ENCODE measurements at places on chromosomes 5 and 9. TPM values are rescaled to one million over a fixed set of nuclear protein-coding genes. Genes with fewer than 3 reads are reported as not detected.
A peak's percentile ranks its signal among the peaks of the same experiment; 100 is the strongest.

DNA sequence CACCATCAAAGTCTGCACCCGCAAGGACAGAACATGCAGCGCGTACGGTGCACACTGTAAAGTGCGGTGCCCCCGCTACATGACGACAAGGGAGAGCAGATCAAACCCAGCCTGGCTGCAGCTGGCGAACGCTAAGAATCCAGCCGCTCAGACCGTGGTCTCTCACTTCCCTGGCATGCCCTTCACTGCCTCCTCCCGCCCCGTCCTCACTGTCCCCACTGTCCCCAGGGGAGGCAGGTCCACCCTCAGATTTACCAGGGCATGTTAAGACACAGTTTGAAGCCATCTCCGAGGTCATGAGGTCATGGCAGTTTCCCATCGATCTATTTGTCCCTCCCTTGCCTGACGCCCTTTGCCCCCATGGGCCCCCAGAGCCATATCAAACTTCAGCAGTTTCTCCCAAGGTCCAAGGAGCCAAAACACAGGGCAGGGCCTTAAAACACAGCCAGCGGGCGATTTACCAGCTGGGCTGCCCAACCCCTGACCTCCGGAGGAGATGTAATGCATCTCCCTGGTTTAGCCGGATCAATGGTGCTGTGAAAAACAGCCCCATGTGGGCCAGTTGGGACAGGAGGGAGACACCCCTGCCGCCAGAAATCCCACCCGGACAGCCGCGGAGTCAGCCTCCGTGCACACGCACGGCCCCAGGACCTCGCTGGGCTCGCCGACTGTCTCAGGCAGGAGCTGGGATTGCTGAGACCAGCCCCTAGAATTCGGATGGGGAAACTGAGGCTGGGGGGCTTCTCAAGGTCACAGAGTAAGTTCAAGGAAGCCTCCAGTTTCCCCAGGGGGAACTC is 52.3 kb upstream of the FUBP3 start:
- no peak for DNase-seq

DNA sequence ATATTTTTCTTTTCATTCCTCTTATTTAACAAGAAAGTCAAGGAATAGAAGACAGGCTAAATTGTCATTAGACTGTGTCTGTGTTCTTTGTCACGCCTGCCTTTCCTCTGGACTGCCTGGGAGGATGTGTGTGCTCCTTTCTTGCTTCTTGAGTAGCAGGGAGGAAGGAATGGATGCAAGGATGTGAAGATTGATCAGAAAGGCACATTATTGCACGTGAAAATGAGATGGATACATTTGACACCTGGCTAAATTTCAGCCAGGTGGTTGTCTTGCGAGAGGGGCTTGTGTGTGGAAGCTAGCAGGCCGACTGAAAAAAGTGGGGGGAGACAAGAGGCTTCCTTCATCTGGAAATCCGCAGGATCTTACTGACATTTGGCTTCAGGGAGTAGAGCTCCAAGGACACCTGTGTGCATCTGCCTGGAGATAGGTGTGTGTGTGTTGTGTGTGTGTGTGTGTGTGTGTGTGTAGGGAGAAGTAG is 200.1 kb downstream of the MEF2C start:
- no peak for DNase-seq

DNA sequence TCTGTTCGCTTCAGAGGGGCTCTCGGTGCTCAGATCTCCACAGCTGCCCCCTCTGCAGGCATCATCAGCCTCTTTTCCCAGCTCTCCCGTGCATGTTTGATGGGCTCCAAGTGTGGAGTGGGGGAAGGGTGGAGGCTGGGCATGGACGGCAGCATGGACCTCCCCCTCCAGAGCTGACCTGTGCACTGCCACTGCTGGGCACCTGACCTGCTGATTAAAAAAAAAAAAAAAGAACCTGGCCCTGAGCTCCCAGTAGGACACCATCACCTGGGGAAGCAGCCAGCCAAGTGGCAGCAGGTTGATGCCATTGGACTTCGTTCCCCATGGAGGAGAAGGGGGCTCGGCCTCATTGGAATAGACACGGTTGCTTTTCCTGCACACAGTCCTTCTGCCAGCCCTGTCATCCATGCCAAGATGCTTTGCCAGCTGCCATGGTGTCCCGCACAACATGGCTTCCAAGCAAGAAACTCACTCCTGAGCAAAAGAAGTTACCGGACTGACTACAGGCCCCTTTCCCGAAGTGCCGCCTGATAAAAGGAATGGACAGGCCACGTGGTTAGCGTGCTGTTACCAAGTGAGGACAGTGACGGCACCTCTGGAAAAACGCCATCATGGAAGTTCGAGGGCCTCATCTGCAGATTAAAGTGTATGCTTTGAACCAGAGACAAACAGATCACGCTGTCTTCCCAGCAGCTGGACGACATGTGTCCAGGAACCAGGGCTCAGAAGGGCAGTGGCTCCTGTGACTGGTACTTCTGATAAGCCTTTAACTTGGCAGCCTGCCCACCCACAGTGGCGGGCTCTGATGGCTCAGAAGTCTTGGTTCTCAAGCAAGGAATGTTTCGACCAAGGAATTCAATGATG is 14.7 kb upstream of the BRD3OS start:
- DNase-seq, result no peak

GRCh38 chr5:52754051-52754450 is 33.7 kb upstream of the ITGA1 start:
- no peak for DNase-seq

DNA sequence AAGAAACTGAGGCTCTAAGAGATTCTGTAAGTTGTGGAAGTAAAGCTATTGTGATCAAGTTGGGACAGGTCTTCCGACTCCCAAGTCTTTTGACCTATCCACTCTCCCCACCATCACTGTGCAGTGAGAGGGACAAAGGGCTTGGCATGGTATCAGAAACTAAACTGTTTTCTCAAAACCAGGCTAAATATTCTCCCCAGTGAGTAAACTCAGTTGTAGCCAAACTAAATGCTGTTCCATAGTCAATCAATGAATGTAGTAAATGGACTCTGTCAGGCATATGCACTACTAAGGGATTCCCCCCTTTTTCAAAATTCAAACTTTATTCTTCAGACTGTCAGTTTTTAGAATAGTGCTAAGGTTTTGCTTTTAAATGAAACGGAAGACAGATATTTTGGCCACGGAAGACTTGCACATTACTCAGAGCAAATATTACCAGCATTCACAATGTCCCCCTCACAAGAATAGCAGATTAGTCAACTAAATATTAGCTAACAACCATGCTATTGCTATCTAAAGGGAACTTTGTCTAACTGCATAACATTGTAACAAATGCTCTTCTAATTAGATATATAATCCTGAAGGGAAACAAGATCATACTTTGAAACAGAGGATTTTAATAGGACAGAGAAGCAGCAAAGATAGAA is 7.1 kb downstream of the PRKAA1 start:
- peak; percentile 41 for DNase-seq

OBP2B gene
- not detected for total RNA-seq

DNA sequence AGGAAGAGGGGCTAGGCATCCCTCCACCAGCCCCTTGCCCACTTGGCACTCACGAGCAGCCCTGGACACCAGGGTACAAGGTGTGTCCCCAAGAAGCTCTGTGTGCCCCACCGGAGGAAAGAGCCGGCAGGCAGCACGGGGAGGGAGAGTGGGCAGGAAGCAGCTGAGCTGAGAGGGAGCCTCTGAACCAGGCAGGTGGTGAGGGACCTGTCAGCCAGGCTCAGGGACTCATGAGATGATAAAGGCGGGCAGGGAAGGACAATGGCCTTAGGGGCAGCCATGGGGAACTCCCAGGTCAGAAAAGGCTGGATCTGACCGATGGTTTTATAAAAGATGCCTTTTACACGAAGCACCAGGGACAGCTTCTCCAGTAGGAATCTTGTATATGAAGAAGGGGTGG is 112.0 kb downstream of the VAV2 start:
- no peak for DNase-seq

GRCh38 chr5:91264311-91265051 is 118.6 kb downstream of the ARRDC3 start:
- no peak for DNase-seq

- DNase-seq, result peak; percentile 81
Measured at GRCh38 chr5:56167519-56167918, 65.6 kb downstream of the ANKRD55 start.

DNA sequence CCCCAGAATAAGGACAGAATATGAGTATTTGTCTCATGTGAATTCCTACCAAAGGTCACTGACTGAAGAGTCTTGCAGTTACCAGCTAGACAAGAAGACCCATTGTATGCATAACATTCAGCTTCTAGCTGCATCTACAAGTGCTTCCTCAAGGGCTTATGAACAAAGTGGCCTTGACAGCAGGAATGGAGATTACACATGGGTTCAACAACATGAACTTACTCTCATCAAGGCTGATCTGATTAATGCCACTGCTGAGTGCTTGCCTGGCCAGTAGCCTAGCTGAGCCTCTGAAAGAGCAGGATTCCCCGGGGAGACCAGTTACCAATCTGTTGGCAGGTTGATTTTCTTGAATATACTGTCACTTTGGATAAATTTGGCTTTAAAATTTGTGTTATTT is 76.7 kb upstream of the CHD1 start:
- no peak for DNase-seq

TPM2 gene
- 1,994 TPM for total RNA-seq

DNA sequence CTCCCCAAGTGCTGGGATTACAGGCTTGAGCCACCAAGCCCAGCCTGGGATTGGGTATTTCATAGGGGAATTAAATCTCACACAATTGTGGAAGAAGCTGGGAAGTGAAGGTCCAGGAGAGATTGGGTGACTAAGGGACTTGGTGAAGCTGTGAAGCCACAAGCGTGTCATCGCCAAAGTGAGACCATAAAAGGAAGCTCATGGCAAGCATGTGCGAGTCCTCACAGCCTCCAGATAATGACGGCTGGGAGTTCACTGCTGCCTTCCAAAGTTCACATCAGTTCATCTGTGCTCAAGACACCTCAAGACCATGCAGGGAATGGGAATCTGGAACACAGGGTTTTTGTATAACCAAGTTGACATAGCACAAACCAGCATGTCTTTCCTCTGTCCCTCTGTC is 210.6 kb downstream of the MARCHF11 start:
- no peak for DNase-seq

ZBTB6 gene
- 11.7 TPM for total RNA-seq

C5orf58 gene
- not detected for total RNA-seq

SLF1 gene
- total RNA-seq, result 7.5 TPM

CNTNAP3 gene
- total RNA-seq, result 1.1 TPM

- no peak for DNase-seq
Measured at GRCh38 chr5:126186210-126186609, 237.0 kb upstream of the GRAMD2B start.

DNA sequence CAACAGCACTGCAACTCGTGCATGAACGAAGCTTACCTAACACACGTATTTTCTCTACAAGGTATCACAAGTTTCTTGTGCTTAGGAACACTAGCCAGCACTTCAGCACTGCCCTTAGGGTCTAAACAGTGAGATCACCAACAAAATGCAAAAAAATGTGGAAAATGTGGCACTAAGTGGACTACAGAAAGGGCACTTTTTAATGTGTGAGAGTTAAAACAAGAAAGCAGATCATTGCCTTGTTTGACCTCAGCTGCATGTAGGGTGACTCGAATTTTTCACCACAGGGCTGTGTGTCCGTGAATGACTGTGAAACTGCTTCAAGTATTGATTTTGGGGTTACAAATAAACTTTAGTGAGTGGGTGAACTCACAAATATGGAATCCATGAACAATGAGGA is 90.5 kb downstream of the MARCHF3 start:
- peak; percentile 33 for DNase-seq

DNA sequence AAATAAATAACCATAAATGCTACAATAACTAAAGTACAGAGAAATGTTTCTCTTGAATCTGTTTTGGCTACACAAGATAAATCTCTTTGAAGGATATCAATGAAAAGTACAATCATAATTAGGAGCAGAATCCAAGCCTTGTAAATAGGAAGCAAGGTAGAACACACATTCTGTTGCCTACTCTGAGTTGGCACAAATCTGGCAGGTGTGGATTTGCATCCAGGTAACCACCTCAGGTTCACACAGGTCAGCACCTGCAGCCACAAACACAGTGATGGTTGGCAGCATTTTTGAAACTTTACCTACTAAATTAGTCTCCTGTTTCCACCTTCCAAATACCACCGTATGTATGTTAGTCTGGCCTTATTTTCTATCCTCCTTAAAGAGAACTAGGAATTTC is 105.3 kb upstream of the PIK3R1 start:
- DNase-seq, result no peak

- DNase-seq, result peak; percentile 30
Measured at GRCh38 chr5:111930449-111930848, 173.5 kb upstream of the NREP start.

- peak; percentile 10 for DNase-seq
Measured at GRCh38 chr5:171606414-171607024, 179.1 kb upstream of the SMIM23 start.

DNA sequence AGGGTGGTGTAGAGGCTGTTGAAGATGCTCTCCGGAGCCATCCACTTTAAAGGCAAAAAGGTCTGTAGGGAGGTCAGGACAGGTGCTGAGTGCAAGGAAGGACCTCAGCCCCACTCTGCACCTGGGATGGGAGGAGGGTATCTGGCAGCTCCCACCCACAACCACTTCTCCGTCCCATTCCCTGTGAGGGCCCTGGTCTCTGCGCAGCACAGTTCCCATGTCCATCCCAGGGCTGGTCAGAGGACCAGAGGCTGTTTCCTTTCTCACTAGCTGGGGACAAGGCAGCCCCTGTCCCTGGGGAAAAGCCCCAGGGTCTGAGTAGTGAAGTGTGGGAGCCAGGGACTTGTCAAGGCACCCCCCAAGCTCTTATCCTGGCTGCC is 33.7 kb upstream of the CSF1R start:
- DNase-seq, result no peak

- no peak for DNase-seq
Measured at GRCh38 chr5:179169836-179170235, 109.7 kb downstream of the ZNF354C start.

TLX3 gene
- not detected for total RNA-seq

DNA sequence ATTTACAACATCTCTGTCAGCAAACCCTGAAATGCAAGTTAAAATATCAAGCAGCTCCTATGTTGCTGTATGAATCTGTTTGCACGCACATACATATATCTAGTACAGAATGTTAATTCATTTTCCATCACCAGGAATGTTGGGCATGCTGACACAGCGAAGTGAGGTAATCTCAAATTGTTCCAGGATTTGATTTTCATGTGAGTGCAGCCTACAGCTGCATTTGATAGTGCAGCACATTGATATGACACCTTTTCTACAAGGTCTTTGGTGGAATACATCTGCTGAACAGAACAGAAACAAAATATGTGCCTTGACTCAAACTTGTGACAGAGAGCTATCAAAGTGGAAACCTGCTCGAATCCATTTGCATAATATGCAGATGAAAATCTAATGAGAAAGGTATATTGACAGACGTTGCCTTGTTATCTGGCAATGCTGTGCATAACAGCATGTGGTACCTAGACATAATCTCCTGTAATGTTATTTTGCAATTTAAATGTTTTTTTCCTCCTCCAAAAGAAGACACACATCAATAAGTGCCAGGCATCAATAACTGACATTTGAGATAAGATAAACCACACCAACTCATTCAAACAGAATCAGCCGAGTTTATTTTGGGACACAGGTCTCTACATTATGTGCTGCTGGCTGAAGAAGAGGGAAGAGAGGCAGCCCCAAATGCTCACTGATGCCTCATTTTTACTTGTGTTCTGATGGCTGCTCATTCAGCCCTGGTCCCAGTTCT is 512.2 kb downstream of the ZNF608 start:
- no peak for DNase-seq

All from IMR-90 (cell line).